ENCODE measurements at places on chromosomes 16 and 17. TPM values are rescaled to one million over a fixed set of nuclear protein-coding genes. Genes with fewer than 3 reads are reported as not detected.

Gene PIMREG
- not detected for total RNA-seq

Gene KCNJ18
- not detected for total RNA-seq

Gene SLFN14
- not detected for total RNA-seq

Gene EVPLL
- not detected for total RNA-seq

Gene ACSM3
- total RNA-seq = 65.9 TPM

GRCh38 chr17:49612726-49613125, 37.1 kb downstream of the NXPH3 start:
- H3K27me3 ChIP-seq = no peaks in the 10 kb centered on the region
- H3K36me3 ChIP-seq = no peaks in the 10 kb centered on the region
- peaks cover 51% of the 10 kb centered on the region for H3K4me1 ChIP-seq
- DNase-seq = no peak
- no peak overlapping the region for H3K4me3 ChIP-seq
- H3K27ac ChIP-seq = no peak overlapping the region

- H3K36me3 ChIP-seq = no peaks in the 10 kb centered on the region
- DNase-seq = no peak
- no peak overlapping the region for H3K27ac ChIP-seq
- no peaks in the 10 kb centered on the region for H3K4me1 ChIP-seq
Observed at GRCh38 chr16:77250400-77250799, 51.2 kb downstream of the SYCE1L start.

DNA sequence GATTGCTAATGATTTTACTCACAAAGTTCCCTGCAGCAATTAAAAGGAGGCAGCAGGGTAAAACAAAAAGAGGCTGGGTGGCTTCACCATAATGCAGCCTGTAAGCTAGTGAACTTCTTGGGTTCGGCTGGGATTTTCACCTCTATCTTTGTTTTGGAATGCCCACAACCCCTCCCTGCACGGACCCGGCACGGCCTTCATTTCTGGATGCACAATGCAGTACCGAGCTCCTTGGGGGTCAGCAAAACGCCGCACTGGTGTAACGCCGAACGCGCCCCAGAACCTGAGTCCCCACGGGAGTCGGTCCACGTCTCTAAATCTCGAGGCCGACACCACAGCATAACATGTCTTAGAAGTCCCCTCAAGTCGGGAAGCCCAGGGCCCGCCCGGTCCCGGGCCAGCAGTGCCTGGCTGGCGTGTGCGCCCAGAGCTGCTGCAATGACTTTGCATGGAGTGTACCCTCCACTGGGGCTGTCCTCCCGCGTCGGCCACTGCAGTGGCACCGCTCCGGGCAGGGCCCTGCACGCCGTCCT, 759 bp downstream of the UBE2O start:
- H3K36me3 ChIP-seq = no peaks in the 10 kb centered on the region
- peaks cover 17% of the 10 kb centered on the region for H3K4me1 ChIP-seq
- H3K27me3 ChIP-seq = no peaks in the 10 kb centered on the region
- peak overlapping the region; percentile 63 for H3K4me3 ChIP-seq

- H3K4me1 ChIP-seq = peaks cover 6% of the 10 kb centered on the region
- no peaks in the 10 kb centered on the region for H3K27me3 ChIP-seq
- H3K27ac ChIP-seq = no peak overlapping the region
- no peak overlapping the region for H3K4me3 ChIP-seq
Observed at GRCh38 chr17:44356241-44356640, 7.4 kb downstream of the FAM171A2 start.

Measured in body of pancreas (tissue), 4 donors.